ENCODE measurements at places on chromosomes 1 and 21. TPM values are rescaled to one million over a fixed set of nuclear protein-coding genes. Genes with fewer than 3 reads are reported as not detected.

DNA sequence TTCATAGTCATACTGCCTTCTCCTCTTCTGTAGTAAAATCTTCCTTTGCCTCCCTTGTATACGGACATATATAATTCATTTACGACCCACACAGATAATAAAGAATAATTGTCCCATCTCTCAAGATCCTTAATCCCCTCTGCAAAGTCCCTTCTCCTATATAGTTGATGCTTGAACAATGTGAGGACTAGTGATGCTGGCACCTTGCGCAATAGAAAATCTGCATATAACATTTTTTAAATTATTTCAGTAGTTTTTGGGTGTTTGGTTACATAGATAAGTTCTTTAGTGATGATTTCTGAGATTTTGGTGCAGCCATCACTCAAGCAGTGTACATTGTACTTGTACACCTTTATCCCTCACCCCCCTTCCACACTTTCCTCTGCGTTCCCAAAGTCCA, 21.0 kb downstream of the DIRAS3 start:
- DNase-seq: no peak

DNA sequence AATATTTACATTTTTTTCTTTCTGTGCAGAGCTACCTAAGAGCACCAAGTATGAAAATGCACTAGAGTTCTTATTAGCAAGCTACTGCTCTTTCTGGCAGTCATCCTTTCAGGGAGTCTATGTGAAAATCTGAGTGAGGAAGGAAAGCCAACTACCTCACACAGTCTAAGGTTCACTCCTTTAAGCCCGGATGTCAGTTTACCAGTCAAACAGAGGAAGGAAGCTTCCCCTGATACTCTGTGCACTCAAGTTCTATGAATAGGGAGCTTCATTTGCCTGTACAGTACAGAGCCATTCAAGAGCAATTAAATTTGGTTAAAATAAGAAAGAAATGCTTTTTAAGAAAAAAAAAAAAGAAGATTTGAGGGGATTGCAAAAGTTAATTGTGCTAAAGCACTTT, 6.9 kb downstream of the COL11A1 start:
- DNase-seq: no peak

GRCh38 chr1:53206735-53207379, 10.2 kb downstream of the CPT2 start:
- no peak for DNase-seq

- peak; percentile 86 for DNase-seq
These were observed 26.1 kb downstream of the UBE2T start for GRCh38 chr1:202315576-202316168.

DNA sequence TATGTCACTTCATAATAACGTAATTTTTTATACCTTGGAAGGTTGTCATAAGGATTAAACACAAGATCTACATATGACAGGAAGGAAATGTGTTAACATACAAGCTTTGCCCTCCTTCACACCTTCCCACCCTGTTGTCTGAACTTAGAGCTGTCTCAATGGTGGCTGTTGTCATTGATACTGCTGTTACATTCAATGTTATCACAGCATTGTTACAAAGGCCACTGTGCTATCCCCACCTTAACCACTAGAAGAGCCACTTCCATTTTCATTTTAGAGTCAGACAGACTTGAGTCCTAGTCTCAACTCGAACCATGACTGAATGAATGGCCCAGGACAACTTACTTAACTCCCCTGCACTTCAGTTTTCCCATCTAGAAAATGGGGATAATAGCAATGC, 31.2 kb downstream of the TAS1R2 start:
- no peak for DNase-seq

GRCh38 chr1:248231117-248231516, at the start of gene OR2M4:
Gene OR2M4 (plus strand): TSS chr1:248231417. CDS start chr1:248238929, 7,512 bp downstream.
- DNase-seq: no peak

- no peak for DNase-seq
These were observed 1.6 kb upstream of the TAS1R2 start for GRCh38 chr1:18861082-18861481.

DNA sequence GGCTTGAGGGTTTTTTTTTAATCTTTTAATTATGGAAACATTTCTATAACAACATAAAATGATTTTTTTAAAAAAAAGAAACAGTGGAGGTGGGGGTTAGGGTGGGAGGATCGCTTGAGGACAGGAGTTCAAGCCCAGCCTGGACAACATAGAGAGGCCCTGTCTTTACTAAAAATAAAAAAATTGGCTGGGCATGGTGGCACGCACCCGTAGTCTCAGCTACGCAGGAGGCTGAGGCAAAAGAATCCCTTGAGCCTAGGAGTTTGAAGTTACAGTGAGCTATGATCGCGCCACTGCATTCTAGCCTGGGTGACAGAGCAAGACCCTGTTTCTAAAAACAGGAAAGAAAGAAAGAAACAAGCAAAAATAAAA, 32.2 kb upstream of the RNF11 start:
- DNase-seq: no peak

DNA sequence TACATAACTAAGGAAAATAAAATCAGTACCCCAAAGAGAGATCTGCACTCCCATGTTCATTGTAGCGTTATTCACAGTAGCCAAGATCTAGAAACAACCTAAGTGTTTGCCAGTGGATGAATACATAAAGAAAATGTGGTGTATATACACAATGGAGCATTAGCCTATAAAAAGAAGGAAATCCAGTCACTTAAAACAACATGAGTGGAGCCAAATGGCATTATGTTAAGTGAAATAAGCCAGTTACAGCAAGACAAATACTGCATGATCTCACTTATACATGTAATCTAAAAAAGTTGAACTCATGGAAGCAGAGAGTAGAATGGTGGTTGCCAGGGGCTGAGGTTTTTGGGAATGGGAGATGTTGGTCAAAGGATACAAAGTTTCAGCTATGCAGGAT, 508.3 kb upstream of the B3GALT2 start:
- no peak for DNase-seq

DNA sequence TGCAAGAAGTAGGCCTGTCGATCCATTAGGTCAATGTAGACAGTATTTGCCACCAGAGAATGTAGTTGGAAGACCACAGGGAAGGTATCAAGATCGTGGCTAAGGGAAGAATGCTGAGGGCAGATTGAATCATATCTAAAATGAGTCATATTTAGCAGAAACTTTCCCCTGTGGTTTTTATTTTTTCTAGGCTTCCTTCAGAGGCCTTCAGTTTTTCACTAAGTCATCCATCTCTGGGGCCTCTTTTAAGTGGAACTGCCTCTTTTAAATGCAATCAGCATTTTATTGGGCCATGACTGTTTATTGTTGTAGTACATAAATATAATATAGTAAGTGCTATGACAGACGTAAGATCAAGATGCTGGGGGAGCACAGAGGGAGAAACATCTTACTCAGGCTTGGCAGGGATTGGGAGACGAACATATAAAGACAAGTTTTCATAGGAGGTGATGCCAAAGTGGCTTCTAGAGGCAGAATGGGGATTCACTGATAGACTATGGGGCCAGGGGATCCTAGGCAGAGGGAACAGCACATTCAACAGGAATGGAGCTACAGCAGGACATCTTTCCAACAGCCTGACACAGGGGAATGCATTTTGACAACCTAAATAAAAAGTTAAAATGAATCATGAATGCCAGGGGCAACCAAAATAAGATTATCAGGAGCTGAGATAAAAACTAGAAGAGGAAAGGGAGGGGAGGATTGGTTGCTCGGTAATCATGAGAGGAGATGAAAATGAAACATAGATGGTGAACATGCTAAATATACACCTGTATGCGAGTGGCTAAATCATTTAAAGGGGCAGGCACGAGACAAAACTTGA, 20.1 kb downstream of the UBE2U start:
- no peak for DNase-seq

DNA sequence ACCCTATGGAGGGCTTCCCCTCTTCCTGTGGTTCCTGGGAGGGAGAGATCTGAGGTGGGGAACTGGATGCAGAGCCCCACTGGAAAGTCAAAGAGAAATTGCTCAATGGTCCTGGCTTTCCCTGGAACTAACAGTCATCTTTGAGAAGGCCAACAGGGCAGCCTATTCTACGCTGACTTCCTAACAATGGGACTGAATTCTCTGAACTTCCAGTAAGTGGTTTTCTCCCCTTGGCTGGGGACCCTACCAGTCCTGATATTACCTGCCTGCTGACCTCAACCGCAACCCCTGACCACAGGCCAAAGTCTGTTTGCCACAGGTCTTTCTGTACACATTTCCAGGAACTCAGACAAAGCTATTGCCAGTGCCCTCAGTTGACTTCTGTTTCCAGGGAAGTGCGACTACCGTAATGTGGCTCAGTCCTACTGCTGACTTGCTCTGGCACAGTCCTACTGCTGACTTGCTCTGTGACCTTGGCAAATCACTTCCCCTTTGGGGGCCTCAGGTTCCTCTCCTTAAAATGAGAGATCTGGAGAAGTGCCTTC, 55.3 kb downstream of the C8B start:
- no peak for DNase-seq

Gene KIRREL1
- polyA plus RNA-seq: 6.0 TPM

Gene XKR8
- polyA plus RNA-seq: 5.5 TPM

Gene NR5A2
- polyA plus RNA-seq: 0.52 TPM

All from right cardiac atrium (tissue), 5 donors.